ENCODE measurements at places on chromosomes 12 and 14.

DNA sequence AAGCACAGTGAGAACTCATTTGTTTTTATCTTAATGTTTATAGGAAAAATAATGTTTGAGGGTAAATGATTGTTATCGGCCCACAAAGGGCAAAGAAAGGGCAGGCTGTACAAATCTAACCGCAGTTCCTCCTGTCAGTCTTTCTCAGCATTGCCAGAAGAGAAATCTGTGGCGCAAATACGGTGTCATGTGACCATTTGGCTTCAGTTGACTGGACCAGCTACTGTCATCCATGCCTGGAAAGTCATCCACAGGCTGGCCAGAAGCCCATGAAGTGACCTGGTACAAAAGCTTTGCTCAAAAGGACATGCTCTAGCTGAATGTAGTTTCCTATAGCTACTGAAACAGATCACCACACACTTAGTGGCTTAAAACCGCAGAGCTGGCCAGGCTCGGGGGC is 43.6 kb downstream of the HCAR2 start:
- no peak for DNase-seq

- DNase-seq: no peak
Measured at GRCh38 chr14:92383805-92384204, 60.8 kb downstream of the SLC24A4 start.

- DNase-seq: peak; percentile 46
Measured at GRCh38 chr12:95848575-95849388, 10.0 kb upstream of the SNRPF start.

DNA sequence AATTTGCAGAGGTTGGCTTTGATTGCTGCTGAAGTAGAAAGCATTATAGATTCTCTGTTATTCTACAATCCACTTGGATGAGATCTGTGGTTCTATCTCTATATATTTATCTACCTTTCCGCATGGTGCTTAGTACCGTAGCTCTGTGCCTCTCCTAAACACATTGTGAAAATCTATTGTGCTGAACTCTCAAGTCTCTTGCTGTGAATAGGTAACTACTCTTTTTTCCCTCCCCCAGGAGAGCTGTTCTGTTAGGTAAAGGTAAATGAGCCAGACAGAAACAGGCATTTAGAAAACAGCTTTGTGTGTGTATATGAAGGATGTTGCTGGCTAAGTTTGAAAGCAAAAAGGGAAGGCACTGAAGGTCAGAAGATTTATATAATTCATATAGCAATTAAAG is 112.6 kb downstream of the BRMS1L start:
- no peak for DNase-seq

DNA sequence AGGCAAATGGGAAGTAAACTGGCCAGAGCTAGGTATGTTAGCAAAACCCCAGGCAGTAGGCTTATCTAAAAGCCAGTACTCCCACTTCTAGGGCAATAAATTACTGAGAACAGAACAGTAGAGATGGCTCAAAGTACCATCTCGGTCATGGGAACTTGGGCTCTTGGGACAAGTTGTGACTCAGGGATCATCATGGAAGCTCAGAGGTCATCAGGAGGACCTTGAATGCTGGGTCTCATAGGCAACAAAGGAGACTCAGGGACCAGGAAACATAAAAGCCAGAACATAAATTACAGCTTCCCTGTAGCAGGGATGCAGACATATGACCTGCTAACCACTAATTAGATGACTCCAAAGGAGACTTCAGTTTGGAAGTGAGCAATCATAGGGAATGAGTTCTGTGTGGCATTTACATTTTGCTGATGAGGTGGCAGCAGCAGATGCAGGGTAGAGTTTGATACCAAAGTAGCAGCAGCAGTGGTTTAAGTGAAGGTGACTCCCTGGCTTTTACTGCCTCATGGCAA is 97.6 kb upstream of the SCAF11 start:
- DNase-seq: no peak

DNA sequence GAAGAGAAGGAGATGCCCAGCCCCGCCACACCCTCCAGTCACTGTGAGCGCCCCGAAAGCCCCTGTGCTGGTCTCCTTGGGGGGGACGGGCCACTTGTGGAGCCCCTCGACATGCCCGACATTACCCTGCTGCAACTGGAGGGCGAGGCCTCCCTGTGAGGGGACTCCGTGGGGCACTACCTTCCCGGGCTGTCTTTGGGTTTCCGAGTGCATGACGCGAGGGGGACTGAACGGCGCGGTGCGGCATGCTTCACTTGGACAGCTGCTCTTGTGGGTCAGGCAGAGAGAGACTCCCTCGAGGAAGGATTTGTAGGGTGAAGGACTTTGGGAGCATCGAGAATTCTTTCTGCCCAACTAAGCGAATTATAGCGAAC is 1.1 kb downstream of the CCDC184 start:
- DNase-seq: no peak

GRCh38 chr12:118979763-118980406 is 1.5 kb upstream of the SRRM4 start:
- DNase-seq: peak; percentile 30

DNA sequence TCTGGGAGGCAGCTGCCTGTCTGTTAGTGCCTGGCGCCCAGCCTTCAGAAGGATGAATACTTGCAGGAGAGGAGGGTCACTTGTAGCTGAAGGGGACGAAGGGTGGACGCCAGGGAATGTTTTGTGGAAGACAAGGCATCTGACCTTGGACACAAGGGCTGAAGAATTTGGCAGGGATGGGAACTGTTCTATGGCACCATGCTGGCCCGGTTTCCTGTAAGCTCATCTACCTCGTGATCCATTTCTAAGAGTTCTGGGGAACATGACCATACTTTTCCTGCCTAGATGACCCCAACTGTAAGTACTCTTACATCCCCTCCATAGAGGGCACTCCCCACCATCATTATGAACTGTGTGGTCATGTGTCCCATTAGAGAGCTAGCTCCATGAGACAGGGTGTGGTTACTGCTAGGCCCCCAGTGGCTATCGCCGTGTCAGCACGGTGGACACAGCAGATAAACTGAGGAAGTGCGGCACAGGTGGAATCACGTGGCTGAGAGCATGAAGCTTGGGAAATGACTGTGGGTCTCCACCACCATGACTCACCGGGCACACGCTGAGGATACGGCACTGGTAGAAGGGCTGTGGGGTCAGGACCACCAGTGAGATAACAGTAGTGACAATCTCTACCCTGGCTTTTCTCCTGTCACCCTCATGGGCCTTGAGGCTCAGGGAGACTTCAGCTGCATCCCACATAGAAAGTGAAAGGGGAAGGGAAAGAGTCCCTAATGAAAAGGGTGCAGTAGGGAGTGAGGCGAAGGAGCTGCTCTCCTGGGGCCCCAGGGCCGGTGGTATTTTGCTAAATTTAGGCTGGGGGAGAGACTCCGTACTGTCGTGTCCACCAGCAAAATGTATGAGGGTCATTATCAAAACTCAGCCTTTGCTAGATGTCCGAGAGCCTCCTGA is 252.6 kb downstream of the FOXN3 start:
- DNase-seq: no peak

DNA sequence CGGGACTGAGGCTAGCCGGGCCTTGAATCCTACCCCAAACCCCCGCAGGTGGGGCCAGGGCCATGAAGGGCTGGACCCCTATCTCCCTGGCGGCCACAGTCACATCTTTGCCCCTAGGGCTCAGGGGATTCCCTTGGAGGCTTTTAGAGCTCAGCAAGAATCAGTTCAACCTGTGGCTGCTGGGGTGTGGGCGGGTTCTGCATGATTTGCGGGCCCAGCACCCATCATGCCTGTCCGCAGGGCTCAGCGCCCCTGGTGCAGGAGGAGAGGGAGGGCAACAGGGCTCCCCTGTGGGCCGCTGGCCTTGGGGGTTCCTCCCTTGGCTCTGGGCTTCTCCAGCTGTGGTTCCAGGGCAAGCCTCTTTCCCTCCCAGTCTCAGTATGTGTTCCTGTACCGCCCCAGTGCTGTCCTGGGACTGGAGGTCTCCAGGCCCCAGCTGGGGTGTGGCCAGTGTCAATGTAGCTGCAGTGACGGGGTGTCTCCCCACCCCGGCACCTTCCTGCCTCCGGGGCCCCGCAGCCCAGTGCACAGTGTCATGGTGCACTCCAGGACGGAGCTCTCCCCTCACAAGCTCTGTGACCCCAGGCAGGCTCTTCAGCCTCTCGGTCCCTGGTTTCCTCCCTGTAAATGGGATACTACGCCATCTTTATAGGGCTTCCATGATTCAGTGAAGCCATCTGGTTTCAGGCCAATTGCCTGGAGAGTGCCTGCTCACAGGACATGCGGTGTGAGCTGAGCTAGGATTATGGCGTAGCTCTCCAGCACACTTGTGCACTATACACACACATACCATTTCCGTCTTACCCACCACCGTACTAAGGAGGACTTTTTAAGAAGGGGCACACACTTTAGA is 9.9 kb upstream of the LBHD2 start:
- DNase-seq: no peak

DNA sequence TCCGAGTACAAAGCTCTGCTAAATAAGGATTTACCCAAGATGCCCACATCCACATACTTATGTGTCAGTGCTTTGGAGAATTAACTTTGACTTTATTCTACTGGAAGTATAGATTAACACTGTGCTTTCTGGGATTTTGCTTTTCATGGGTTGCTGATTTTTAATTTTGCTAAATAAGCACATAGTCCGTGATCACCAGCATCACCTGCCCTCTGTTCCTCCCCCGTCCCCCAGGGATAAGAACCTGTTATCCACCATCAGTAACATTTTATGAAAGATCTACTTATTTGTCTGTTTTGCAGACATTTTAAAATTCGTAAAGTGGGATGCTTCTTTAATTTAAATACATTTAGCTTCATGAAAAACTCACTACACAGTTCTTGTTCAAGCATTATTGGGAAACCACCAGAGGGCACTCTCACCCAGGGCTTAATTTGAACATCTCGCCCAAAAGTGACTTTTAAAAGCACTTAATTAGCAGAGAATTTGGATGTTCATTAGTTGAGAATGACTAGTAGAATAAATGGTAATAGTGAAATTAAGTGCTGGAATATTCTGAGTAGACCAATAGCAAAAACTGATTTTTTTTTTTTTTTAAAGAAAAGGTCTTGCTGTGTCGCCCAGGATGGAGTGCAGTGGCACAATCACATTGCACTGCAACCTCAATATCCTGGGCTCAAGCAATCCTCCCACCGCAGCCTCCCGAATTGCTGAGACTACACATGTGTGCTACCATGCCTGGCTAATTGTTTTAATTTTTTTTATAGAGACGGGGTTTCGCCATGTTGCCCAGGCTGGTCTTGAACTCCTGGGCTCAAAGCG is 35.7 kb downstream of the MRPL42 start:
- DNase-seq: peak; percentile 52

DNA sequence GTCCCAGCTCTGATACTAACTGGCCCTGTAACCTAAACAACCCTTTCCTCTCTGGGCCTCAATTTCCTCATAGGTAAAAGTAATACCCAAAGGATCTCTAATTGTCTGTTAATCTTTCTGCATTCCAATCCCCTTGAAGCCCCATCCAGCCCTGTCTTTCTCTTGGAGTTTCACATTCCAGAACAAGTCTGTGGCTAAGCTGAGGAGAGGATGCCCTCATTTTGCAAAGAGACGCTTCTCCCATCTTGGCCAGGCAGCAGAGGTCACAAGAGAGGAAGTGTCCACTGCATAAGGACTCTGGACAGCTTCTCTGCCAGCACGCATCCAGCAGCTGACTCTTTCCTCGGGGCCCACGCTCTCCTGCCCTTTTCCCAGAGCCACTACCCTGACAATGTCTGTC is 263.4 kb upstream of the FKBP4 start:
- DNase-seq: no peak

DNA sequence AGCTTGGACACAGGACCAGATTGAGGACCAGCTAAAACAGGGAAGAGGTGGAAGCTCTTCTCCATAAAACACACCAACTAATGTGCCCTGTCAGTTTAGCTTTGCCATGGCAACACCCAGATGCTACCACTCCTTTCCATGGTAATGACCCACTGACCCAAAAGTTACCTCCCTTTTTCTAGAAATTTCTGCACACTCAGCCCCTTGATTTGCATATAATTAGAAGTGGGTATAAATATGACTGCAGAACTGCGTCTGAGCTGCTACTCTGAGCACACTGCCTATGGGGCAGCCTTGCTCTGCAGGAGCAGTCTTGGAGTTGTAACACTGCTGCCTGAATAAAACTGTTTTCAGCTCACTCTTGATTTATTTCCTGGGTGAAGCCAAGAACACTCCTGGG is 3.2 kb upstream of the TDG start:
- no peak for DNase-seq

- no peak for DNase-seq
Measured at GRCh38 chr12:65672441-65672840, 151.8 kb upstream of the HMGA2 start.

DNA sequence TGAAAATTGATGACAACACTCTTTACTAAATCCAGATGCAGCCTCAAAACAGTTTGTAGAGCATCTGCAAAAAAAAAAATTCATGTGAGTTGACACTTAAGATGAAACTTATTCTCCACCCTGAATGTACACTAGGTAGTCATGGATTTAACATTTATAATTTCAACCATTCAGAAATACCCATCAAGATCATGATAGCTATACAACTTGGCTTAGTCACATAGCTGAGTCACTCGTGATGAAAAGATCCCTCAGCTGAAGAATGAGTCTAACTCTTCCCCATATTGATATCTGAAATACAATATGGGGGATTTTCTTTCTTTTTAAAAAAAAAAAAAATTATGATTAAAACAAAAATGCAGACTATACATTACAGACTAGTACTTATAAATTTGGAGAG is 104.8 kb upstream of the PLEKHG7 start:
- DNase-seq: peak; percentile 86

DNA sequence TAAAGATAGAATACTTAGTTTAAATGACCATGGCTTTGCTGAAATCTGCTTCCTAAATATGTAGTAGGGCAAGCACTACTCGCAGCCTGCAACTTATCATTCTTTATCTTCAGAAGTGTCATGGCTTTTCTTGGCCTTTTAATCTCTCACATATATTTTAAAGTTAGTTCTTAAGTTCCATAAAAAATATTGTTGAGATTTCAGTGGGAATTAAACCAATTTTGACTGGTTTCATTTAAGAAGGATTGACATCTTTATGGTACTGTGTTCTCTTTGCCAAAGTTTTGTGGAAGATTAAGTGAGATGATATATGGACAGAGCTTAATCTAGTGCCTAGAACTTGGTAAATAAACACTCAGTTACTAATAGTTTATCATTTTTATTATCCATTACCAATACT is 56.7 kb downstream of the KIAA0586 start:
- no peak for DNase-seq

DNA sequence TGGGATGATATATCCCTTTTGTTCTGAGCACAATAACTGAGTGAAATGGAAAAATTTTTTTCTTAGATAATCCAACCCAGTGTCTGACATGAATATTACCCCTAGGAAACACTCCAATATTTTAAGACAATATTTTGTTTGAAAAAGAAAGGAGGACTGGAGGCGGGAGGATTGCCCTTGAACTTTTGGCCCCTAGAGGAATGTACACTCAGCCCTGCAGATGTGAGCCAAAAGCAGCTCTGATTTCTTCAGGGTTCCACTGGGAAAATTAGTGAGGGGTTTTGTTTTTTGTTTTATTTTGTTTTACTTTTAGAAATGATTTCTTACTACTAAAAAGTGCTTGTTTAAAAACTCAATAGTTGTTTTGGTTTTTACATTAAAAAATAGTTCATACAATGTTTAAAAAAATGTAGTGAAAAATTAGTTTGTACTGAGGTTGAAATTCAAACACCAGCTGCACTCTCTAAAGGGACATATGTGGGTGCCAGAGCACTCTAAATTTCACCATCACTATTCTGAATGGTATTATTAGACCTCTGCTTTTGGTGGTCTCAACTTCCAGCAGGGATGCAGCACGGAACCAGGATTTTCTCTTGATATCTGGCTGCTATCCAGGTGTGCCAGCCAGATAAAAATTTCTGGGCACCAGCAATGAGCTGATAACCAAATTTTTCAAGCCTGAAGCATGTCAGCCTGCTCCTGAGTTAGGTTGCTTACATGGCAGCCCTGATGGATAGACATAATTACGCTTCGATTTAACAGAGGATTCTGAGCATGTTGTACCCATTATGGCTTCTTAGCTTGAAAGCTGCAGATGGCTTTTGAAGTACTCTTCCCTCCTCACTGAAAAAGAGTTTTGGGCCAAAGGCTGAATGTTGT is 141.9 kb downstream of the ANO6 start:
- peak; percentile 12 for DNase-seq
